ENCODE measurements at places on chromosomes 13 and 19.

DNA sequence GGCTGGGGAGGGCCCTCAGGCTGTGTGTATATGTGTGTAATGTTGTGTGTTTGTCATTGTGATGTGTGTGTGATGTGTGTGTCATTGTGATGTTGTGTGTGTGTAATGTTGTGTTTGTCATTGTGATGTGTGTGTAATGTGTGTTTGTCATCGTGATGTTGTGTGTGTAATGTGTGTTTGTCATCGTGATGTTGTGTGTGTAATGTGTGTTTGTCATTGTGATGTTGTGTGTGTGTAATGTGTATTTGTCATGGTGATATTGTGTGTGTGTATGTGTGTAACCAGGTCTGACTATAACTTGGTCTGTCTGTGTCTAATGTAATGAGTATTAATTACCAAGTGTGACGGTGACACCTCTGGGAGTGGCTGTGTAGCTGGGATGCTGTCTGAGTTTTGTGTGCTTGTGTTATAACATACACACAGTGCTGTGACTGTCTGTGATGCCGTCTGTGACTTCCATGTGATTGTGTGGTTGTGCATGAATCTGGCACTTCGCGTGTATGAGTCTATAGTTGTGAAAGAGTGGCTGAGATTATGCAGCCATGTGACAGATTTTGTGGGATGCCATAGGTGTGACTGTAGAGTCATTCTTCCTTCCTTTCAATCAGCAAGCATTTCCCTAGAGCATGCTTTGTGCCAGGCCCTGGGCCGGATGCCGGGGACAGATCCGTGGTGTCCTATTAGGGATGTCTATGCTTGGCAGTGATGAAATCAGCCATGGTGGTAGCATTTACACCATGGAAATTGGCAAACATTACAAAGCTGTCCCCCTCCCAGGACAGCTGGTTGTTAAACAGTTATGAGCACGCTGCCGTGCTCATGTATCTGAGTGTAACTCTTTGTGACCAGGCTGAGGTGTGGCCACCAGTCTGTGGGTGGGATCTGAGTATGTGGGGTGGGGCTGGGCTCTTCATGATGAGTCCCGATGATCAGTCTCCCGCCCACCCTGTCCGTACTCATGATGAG is 6.4 kb downstream of the TNFSF14 start:
- DNase-seq, result peak; percentile 48

DNA sequence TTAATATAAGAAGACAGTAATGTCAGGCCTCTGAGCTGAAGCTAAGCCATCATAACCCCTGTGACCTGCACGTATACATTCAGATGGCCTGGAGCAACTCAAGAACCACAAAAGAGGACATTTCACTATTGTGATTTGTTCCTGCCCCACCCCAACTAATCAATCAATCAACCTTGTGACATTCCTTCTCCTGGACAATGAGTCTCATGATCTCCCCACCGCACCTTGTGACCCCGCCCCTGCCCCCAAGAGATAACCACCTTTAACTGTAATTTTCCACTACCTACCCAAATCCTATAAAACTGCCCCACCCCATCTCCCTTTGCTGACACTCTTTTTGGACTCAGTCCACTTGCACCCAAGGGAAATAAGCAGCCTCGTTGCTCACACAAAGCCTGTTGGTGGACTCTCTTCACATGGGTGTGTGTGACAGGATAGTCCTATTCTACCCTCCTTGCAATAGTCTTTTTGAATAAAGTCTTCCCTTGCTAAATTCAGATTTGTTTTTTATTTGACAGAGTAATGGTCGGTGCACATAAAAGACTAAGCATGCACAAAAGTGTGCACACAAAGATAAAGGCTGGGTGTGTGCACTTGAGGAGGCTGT is 14.0 kb downstream of the CD70 start:
- no peak for DNase-seq

DNA sequence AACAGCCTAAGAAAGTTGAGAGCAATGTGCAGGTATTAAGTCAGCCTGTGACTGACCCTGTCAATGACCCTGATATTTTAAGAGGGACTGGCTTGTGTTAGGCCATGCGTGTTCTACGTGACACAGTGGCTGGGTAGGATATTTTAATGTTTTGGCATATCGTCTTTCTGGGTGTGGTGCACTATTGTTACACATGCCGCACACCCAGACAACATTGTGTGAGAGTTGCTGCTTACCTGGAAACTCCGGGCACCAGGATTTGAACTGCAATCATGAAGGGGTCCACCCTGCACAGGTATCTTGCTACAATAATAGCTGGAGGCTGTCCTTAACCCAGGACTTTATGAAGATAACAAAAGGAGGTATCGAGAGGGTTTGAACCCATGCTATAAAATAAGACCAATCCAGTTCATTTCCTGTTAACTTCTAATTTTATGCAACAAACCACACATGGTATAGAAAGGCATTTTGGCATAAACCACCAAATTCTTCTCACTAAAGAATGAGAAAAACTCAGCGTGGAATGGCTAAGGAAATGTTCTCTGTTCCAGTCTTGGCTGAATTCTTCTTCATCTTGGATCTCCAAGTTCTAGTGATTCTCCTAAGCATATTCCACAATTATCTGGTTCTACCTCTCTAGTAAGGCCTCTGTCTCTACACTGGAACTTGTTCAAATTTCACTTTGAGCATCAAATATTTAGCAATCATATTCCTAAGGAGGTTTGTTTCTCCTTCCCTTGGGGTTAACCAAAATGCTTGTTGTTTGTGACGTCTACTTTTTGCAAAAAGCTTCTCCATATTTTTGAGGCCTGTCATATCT is 38.7 kb upstream of the POMP start:
- no peak for DNase-seq

- no peak for DNase-seq
Observed at GRCh38 chr19:1232652-1233072, 5.1 kb downstream of the CBARP start.

DNA sequence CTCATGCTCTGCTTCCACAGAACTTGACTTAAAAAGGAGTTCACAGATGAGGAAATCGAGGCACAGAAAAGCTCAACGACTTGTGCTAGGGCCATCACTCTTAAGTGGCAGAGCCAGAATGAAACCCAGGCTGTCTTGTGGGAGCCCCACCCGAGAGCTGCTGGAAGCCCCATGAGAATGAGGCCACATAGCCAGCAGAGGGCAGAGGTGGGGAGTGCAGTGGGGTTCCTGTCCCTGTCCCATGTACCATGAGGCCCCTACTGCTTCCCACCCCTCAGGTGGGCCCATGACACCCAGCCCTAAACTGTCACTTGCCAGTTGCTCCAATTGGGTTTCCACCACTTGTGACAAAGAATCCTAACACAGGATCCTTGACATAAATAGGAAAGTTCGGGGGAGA is 175.9 kb downstream of the IRS2 start:
- no peak for DNase-seq

DNA sequence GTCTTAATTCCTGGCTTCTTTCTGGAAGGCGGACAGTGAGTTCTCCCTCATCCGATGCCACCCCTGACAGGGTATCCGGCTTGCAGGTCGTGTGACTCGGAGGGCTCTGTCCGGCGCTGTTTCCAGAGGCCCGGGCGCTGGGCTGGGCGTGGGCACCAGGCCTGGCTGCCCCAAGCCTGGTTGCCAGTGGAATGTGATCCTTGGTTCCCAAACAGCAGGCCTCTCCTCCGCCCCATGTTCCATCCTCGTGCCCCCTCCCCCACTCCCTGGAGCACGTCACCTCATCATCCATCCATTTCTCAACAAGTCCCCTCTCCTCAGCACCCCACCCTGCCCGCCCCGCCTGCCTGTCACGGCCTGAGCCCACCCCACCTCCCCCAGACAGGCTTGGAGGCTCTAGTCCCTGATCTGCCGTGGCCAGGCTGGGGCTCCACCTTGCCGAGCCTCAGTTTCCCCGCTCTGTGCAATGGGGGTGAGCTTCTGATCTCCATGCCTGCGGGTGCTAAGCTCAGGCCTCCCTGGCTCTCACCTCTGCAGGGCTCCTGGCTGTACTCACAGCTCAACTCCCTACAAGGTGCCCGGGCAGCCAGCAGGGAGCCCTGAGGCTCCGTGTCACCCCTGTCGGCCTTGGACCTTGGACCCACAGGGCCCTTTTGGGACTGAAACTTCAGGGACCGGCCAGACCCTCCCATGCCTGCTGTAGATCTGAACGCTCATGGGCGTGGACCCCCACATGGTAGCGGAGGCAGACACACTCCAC is 2.3 kb downstream of the TBXA2R start:
- no peak for DNase-seq

- DNase-seq, result no peak
Observed at GRCh38 chr19:51421229-51422052, 4.0 kb upstream of the SIGLEC10 start.

- no peak for DNase-seq
Observed at GRCh38 chr13:80133631-80134261, 207.2 kb downstream of the SPRY2 start.

All from stimulated activated CD4-positive, alpha-beta T cell treated with anti-CD3 and anti-CD28 coated beads, Interleukin-4, amount 100 ng/mL, for 48 hours (primary cell).